Right kidney (tissue), 9 donors: ENCODE measurements at places on chromosomes 16 and 17.

- peak; percentile 64 for DNase-seq
Measured at GRCh38 chr17:79114458-79115301, 40.1 kb downstream of the ENGASE start.

GRCh38 chr17:60901242-60901641, 223.6 kb downstream of the BCAS3 start:
- DNase-seq, result no peak

DNA sequence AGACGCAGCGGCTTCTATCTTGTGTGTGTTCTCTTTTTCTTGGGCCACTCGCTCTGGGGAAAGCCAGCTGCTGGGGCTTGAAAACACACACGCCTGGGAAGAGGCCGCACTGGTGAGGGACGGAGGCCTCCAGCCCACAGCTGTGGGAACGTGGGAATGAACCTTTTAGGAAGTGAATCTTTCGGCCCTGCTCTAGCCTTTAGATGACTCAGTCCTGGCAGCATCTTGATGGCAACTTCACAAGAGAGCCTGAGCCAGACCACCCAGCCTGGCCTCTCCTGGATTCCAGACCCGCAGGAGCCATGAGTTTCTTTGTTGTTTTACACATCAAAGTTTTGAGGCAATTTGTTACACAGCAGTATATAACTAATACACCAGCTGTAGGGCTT, 2.2 kb upstream of the PDPK1 start:
- no peak for DNase-seq

DNA sequence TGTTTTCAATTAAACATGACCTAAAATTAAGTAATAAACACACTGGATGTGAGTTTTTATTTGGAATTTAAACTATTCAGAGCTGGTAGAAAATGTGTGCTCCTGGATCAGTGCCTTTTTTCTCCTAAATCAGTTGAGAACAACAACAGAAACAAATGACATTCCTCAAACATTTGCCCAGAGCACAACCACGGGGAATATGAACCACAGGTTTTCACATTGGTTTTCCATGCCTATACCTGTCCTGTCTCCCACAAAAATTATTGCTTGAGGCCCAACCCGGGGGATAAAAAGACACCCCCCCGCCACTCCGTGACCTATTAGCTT, 6.8 kb downstream of the HSBP1 start:
- no peak for DNase-seq

DNA sequence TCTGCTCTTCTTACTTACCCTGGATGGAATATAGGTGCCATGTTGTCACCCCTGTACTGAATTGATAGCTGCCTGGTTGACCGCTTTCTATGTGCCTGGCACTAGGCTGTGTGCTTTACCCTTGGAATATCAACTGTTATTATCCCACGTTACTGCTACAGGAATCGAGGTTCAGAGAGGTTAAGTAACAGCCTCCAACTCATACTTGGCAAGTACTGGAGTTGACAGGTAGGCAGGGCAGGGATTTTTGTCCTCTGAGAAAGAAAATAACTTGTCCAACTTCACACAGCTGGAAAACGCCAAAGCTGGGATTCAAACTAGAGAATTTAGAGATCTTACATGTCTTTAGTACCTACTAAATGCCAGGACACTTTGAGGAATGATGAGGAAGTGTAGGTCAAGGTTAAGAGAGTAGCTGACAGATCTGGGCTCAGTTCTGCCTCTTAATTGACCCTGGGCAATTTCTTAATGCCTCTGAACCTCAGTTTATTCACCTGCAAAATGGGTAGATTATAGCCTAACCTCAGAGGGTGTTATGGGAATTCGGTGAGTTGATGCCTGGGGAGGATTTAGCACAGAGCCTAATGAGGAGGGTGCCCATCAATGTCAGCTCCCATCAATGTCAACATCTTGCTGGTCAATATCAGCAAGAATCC, 25.8 kb downstream of the ITPRIPL2 start:
- no peak for DNase-seq

DNA sequence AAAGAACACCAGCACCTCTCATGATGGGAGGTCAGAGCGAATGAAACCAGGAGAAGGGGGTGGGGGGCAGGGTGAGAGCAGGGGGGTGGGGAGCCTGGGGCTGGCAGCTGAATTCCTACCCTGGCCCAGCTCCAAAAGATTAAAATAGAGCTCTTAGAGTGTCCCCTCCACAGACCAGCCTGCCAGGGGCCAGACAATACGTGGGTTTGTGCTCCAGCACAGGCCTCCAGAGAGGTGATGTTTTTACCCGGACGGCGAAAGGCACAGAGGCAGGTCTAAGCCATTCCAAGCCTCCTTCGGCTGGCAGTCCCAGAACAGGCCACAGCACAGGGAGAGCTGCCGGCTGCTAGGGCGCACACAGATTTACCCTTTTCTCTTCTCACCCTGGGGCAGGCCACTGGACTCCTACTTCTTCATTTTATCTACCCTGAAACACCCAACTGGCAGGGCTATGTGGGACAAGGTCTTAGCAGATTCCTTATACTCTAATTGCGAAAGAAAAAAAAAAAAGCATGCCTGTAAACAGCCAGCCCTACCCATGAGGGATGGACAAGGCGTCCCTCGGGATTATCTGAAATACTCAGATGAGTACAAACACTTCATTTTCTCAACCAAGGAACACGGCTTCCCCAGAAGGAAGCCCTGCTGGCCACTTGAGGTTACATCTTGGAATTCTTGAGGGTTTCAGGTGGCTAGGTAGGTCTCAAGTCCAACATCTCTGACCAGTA, 71.9 kb upstream of the NOG start:
- DNase-seq, result no peak

GRCh38 chr17:56121191-56122051, 31.9 kb upstream of the ANKFN1 start:
- DNase-seq, result no peak

DNA sequence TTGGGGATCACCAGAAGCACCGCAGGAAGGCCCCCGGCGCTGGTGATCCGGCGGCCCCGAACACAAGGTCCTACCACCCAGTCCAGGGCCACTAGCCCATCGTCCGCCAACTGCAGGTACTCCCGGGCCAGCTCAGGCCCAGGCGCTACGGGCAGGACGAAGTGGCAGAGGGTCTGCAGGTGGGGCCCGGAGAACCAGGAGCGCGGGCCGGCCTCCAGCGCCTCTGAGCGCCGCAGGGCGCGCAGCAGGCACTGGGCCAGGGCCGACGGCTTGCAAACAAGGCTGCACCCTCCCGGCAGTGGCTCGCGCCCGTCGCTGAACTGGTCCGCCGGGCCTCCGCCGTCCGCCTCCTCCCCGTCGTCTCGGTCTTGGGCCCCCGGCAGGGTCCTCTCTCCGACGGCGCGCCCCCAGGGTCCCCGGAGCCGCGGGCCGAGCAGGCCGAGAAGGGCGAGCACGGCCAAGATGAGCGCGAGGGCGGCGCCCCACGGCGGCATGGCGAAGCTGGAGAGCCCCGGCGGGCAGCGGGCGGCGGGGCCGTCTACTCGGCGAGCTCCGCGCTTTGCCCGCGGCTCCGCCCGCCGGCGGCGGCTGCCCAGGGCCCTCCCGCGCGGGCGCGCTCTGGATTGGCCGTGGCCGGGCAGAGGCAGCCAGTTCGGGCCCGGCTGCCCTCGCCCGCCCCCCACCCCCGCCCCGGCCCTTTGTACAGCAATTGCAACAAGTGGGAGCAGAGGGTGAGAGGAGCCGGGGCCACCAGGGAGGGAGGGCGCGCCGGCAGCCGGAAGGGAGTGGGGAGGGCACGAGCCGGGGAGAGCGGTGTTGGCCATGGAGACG, at the start of gene ABHD15:
Gene ABHD15, minus strand, starts transcription at position 565 of the 831 bp plus-strand sequence. Its CDS starts 71 bp downstream, at position 494.
- DNase-seq, result peak; percentile 88

DNA sequence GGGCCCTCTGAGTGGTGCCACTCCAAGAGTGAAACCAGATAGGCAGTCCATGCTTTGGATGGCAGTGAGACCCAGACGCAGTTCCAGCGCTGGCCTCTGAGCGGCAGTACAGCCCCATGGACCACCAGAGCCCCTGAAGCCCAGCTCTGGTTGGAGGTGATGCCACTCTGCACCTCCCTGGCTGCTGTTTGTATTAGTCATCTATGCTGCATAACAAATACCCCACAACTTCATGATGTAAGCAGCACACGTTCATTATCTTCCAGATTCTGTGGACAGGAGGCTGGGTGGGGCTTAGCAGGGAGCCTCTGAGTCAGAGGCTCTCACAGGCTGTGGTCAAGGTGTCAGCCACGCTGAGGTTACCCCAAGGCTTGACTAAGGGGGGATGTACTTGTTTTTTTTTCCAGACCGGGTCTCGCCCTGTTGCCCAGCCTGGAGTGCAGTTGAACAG, 5.1 kb upstream of the NME4 start:
- no peak for DNase-seq

- DNase-seq, result peak; percentile 47
Measured at GRCh38 chr17:28953444-28954118, 2.3 kb upstream of the PHF12 start.

DNA sequence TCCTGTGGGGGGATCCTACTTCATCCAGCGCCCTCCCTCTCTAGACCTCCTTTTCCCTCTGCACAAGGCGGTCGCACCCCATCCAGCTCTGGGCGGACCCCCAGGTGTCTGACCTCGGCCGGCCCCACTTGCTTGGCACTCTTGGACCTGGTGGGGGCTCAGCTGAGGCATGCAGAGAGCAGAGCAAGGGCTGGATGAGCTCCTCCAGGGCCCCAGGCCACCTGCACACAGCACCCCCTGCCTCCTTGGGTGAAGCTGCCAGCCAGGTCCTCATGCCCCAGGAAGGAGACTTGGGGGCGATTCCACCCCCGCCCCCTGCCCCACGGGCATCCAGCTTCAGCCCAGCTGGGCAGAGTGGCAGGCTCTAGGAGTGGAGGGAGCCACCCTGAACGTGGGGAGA, 159.4 kb upstream of the GSE1 start:
- DNase-seq, result no peak

- DNase-seq, result no peak
Measured at GRCh38 chr17:63579633-63580032, 21.1 kb upstream of the TACO1 start.

GRCh38 chr17:62822080-62822904, 14.2 kb upstream of the MARCHF10 start:
- no peak for DNase-seq

DNA sequence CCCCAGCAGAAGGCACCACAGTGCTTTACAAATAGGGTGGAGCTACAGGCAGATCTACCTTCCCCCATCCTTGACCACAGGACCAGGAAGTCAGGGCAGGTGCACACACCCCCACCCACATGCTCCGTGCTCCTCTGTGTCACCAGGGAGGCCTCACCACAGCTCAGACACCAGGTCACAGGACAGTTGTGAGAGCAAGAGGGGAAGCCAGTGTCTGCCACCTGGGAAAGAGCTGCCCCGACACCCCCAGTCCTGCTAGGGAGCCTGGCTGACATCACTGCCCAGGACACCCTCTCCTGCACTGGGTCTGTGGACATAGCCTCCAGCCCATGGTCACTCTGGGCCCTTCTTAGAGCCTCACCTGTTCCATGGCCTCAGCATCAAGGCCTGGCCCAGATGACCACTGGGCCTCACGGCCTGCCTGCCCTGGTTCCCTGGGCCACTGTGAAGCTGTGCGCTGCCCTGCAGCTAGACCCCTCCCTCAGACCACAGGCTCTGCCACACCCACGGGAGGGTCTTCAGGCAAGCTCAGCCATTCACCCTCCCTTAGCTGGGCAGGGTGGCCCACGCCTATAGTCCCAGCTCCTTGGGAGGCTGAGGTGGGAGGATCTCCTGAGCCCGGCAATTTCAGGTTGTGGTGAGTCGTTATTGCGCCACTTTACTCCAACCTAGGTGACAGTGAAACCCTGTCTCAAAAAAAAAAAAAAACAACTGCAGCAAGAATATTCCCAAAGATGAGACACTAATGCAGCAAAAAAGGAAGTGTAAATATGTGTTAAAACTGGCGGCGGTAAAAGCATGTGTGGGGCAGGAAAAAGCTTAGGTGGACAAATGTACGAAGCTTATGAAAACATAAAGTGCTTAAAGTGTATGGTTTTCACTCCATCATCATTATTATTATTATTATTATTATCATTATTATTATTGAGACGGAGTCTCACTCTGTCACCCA, 14.2 kb downstream of the POLR3K start:
- no peak for DNase-seq

- DNase-seq, result no peak
Measured at GRCh38 chr16:1768061-1768766, 3.1 kb downstream of the NME3 start.

DNA sequence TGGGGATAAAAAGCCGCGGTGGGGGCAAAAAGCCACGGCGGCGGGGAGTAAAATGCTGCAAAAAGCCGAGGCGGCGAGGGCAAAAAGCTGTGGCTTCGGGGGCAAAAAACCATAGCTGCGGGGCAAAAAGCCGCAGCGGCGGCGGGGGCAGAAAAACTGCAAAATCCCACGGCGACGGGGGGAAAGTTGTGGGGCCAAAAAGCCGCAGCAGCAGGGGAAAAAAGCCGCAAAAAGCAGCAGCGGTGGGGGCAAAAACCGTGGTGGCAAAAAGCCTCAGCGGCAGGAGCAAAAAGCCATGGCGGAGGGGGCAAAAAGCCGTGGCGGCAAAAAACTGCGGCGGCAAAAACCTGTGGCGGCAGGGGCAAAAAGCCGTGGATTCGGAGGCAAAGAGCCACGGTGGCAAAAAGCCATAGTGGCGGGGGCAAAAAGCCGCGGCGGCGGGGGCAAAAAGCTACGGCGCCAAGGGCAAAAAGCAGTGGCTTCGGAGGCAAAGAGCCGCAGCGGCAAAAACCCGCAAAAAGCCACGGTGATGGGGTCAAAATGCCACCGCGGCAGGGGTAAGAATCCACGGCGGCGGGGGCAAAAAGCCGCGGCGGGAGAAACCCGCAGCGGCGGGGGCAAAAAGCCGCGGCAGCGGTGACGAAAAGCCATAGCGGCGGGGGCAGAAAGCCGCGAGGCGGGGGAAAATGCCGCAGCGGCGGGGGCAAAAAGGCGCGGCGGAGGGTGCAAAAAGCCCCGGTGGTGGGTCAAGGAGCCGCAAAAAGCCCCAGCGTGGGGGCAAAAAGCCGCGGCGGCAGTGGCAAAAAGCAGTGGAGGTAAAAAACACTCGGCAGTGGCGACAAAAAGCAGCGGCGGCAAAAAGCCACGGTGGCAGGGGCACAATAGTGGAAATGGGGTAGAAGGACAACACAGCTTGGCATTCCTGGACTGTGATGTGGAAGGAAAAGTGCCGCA, 192.8 kb downstream of the SHCBP1 start:
- no peak for DNase-seq

GRCh38 chr17:72394531-72394930, 273.7 kb downstream of the SOX9 start:
- DNase-seq, result no peak

DNA sequence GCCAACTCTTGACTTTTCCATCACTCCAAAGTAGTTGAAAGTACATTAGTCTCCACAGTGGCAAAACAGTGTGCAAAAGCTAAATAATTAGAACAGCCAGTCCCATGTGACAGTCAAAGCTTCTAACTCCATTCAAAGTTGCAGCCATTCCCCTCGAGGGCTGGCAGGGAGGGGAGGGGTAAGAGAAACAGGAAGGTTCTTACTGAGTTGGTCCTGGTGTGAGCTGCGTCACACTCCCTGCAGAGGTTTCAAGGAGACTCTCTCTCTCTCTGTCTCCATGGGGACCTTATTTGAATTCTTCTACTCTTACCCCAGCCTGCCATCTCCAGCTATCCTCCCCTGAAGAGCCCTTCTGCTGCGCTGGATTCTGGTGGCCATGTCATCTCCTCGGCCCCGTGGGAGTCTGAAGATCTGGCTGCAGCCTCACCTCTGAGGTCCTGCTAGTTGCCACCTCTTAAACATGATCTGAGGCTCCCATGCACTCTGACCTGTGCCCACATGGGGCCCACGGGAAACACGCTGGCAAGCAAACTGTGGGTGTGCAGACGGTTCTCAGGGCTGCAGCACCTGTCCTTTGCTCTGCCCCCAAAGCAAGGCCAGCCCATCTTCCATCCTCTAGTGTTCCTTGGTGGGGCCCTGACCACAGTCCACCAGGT, 23.3 kb upstream of the STH start:
- no peak for DNase-seq

GRCh38 chr16:67271446-67271845, 7.9 kb upstream of the PLEKHG4 start:
- DNase-seq, result no peak

- no peak for DNase-seq
Measured at GRCh38 chr16:83807327-83807709, 460 bp upstream of the HSBP1 start.
